ENCODE measurements at places on chromosomes 12 and 14.

DNA sequence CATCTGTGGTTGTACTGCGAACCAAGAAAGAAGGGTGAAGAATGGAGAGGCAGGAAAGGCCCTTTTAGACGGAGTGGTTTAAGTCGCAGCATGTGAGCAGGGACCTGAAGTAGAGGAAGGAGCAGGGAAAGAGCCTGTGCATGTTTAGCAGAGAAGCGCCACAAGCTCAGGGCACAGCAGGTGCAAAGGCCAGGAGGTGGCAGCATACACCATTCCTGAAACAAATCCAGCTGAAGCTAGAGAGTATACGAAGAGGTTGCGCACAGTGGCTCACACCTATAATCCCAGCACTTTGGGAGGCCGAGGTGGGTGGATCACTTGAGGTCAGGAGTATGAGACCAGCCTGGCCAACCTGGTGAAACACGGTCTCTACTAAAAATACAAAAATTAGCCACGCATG is 49.9 kb downstream of the HELB start:
- no peak for DNase-seq

DNA sequence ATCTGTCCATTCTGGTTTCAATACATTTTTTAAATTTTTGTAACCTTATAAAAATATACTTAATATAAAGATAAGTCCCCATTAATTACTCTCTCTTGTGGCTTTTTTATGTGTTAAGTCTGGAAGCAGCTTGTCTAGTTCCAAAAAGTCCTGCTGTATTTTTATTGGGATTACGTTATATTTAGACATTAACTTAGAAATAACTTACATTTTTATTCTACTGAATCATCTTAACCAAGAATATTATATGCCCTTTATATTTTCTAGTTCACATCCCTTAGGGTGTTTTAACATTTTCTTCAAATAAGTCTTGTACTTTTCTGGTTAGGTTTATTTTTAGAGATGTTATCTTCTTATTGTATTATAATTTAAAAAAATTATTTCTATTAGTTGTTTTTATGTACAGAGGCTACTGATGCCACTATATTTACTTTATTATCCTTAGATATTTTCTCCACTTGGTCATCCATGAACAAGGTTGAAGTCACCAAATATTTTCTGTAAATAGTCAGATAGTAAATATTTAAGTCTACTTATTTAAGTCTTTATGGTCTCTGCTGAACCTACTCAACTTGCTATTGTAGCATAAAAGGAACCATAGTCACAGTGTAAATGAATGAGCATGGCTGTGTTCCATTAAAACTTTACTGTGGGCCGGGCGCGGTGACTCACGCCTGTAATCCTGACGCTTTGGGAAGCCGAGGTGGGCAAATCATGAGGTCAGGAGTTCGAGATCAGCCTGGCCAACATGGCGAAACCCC is 132.4 kb upstream of the NEDD1 start:
- no peak for DNase-seq

DNA sequence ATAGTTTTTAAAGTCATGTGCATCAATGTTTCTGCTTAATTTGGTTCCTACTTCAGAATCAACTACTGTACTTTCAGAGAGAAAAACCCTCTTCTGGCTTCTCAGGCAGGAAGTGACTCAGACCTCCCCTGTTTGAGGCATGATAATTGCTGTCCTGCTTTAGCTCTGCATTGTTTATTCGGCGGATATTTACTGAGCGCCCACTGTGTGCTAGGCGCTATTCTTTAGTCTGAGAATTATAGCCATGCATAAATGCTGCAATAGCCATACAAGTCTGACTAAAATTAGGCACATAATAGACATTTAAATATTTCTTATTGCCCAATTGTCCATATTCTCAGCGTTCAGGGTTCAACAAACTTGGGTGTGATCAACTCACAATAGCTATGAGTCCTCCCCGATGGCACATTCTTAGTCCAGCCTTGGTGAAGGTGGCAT is 6.1 kb upstream of the AMIGO2 start:
- no peak for DNase-seq

DNA sequence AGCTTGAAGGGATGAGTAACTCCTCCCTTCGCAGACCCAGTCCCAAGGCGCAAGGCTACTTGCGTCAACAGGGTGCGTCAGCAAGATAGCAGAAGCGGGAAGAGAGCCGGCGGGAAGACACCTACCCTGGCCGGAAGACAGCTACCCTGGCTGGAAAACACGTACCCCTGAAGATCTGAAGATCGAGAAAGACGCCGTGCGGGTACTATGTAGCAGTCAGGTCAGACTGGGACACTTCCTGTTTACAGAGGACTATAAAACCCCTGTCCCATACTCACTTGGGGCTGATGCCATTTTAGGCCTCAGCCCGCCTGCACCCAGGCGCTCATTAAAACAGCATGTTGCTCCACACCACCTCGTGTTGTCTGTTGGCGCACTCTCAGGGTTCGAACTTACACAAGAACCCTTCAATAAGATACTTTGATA is 80.9 kb downstream of the ABCD2 start:
- DNase-seq, result no peak

GRCh38 chr12:31323391-31324115 is 2.4 kb downstream of the SINHCAF start:
- DNase-seq, result no peak

DNA sequence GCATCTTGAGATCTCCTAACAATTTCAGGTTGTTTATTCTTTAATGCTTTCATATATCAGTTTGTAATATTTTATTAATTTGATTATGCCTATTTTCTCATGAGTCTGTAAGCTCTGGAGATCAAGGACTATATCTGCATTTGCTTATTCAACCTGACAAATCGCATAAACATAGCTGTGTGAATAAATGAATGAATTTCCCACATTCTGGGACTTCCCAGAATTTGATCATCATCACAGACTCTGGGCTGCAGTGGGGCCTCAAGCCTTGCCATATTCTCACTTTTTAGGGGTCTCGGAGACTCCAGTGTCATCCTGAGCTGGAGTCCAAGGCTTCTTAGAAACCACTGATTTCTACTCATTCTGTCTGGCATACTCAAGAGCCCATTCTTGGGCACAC is 180.5 kb downstream of the DAD1 start:
- no peak for DNase-seq

DNA sequence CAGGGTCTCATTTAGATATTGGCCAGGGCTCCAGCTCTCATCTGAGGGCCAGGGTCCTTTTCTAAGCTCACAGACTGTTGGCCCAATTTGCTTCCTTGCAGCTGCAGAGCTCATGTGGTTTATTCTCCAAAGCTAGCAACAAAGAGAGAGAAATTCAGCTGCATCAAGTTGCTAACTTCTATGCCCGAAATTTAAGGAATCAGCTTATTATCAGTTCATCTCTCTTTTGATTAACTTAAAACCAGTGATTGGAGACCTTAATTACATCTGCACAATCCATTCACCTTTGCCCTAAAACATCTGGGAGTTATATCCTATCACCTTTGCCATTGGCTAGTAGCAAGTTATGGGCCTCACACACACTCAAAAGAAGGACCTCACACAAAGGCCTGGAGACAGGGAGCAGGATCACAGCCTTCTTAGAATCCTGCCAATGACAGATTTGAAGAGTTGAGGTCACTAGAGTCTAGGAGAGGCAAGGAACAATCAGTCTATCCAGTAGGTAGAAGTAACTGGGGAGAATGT is 258.8 kb upstream of the GARIN6 start:
- no peak for DNase-seq

DNA sequence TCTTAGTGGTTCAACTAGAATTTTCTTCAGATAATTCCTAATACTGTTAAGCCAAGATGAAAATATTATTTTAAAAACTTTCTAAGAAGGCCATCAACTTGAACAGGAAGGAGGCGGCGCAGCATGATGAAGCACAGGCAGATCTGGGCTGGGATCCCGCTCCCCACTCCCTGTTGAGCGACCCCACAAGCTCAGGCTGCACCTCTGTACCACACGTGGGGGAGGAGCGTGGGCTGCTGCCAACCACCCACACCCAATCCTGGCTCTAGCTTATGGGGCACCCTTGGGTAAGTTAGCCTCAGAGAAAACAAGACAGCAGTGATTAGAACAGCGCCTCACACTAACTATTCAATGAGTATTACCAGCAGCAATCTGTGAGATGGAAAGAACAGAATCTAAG is 6.0 kb downstream of the MTERF2 start:
- DNase-seq, result no peak

Measured in GOT3 (cell line).